Aorta (tissue), 5 donors: ENCODE measurements at places on chromosomes 6 and 20.

GRCh38 chr20:38326309-38326708, 20.0 kb upstream of the LBP start:
- DNase-seq = no peak

DNA sequence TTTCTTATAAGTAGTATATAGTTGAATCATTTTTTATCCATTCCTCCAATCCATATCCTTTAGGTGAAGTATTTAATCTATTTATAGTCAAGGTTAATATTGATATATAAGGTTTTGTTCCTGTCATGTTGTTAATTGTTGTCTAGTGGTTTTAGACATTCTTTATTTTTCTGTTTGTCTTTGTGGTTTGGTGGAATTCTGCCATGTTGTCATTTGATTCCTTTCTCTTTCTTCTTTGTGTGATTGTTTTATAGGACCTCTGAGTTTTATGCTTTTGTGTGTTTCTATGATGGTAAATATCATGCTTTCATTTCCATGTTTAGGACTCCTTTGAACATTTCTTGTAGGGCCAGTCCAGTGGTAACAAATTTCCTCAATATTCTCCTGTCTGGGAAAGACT, 450.3 kb upstream of the BTBD3 start:
- DNase-seq = no peak

DNA sequence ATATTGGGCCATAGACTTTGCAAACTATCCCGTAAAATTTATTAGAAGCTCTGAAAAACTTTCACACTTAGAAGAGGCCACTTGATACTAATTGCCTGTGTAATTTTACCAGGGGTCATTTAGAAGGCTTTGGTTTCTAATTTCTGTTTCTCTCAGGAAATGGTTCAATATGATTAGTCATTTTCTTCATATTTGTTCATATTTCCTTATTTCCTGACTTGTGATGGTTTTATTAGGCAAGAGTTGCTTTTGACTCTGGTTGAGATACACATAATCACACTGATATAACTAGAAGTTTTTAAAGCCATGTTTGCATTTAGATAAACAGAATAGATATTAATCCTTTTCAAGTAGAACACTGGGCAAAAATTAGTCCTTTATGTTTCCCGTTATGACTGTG, 11.8 kb upstream of the HBS1L start:
- DNase-seq = no peak

DNA sequence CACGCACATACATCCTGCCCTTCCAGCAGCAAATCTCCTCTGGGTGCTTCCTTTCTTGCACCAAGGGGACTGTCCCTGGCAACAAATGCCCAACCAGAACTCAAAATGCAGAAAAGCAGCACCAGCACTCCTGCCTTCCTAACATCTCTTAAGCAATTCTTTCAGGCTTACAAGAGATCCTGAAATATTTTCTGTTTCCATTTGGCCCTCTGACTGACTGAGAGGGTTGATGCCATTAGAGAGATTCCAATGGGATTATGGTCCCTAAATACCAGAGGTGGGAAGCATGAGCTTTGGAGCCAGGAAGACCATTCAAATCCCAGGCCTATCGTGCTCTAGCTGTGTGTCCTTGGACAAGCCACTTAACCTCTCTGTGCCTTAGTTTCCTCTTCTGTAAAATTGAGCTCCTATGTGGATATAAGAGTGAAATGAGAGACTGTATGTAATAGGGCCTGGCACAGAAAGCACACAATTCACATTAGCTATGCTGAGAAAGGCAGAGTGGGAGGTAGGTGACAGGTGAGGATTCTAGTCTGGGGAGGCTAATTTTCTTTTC, 56.8 kb downstream of the PRDM1 start:
- DNase-seq = no peak

DNA sequence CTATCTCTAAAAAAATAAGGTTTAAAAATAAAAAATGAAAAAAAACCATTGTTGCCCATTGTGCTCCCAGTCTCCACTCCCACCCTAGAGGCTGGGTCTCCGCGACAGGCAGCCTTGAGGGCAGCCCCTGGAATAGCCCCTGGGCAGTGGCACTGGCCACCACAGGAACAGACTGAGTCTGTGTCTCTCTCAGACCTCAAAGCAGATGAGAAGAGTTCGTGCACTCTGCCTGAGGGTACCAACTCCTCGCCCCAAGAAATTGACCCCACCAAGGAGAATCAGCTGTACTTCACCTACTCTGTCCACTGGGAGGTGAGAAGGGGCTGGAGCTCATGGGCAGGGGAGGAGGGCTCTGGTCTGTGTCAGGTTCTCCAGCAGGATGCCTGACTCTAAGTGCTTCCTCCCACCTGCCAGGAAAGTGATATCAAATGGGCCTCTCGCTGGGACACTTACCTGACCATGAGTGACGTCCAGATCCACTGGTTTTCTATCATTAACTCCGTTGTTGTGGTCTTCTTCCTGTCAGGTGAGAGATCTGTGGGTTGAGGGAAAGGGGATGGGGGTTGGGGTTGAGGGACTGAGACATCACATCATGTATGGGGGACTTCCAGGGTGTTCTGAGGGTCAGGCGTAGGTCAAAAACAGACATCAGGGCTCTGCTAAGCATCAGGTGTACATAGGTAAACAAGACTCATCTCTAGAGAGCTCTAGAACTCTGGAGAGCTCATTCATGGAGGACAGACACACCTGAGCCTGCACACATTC, 35.6 kb downstream of the TM9SF4 start:
- DNase-seq = no peak

- no peak for DNase-seq
These were observed 5.9 kb downstream of the TUBB2B start for GRCh38 chr6:3221578-3221977.

GRCh38 chr20:3071610-3072529, at the start of gene OXT:
TSS of gene OXT (plus strand) at chr20:3071620. CDS start at chr20:3071656, 36 bp downstream.
- no peak for DNase-seq

DNA sequence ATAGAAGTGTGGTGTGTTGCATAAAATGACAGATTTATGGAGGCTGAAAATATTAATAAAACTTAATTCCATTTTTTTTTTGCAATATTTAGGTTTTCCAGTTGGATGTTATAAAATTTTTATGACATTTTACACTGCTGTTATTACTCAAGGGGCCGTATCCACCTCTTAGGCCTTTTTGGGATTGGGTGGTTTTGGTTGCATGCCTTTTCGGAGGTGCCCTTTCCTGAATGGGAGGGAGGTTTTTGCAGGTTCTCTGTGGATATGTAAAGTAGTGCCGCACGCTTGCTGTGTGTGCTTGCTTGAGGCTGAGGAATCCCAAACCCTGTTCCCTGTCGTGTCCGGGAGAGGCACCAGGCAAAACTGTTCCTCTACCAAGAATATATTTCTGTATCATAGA, 6.8 kb downstream of the ARID1B start:
- no peak for DNase-seq

DNA sequence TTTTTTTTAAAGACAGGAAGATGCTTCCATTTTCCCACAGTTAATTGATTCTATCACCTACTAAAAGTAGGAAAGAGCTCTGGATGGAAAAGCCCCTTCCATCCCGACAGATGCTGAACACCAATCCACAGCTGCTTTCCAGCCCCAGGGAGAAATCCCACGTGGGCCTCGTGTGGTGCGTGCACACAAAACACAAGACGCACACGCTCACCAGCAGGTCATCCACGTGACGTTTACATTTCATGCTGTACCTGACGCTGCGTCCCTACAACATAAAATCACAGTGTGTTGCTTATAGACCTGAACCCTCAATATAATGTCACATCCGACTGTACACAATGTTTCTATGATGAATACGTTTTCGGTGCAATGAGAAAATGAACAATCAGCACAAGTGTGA, 50.2 kb upstream of the DACT2 start:
- DNase-seq = peak; percentile 36

GRCh38 chr6:83867527-83868161, 8.2 kb downstream of the CYB5R4 start:
- DNase-seq = no peak

GRCh38 chr20:3237958-3238615, 903 bp downstream of the SLC4A11 start:
- DNase-seq = no peak

DNA sequence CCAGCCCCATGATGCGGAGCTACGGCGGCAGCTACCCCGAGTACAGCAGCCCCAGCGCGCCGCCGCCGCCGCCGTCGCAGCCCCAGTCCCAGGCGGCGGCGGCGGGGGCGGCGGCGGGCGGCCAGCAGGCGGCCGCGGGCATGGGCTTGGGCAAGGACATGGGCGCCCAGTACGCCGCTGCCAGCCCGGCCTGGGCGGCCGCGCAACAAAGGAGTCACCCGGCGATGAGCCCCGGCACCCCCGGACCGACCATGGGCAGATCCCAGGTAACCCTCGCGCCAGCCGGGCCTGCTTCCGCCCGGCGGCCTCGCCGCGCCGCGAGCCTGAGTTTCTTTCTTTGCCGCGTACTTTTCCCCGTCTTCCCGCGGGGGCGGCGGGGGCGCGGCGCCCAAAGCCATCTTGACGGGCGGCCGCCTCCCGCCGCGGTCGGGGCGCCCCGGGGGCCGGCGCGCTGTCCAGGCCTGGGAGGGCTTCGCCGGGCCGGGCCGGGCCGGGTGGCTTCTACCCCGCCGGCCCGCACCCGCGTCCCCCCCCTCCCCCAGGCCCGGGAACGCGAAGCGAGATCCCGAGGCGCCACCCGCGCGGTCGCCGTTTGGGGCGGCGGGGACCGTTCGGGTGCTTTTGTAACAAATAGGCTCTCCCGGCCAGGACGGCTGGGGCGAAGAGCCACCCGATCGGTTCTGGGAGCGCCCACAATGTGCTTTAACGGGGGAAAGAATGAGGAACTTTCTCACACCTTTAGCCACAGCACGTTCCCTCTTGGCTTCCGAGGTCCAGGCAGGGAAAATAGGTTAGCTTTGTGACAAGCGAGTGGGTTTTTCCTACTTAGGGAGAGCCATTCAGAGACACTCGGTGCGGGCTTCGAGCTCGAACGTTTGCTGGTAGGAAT, 2.3 kb downstream of the ARID1B start:
- DNase-seq = peak; percentile 86

- DNase-seq = no peak
These were observed 119.3 kb upstream of the F13A1 start for GRCh38 chr6:6439778-6440177.

DNA sequence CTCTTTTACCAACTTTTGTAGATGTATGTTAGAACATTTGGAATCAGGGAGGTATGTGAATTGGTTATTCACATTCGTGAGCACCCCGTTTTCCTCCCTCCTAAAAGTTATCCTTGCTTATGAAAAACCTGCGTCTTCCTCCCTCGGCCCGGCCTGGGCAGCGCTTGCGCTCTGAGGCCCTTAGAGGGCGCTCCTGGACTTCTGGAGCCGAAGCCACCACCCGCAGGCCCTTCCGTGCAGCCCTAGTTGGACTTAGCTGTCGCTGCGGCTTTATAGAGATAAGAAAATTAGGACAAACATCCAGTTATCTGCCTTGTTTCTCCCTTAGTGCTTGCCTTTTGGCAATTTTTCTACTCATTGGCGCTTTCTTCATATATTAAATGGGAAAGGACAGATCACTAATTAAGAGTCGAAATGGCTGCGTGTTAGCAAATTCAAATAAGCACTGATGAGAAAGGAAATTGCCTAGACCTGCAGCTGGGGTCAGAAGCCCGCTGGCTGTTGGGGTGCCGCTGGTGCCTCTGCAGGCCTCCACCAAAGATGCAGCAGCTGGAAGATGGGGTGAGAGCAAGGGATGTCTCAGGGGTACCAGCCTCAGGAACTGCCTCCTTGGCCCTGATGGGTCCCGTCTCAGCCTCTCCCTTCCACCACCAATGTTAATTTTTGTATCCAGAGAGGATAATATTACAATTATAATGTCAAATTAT, 5.2 kb downstream of the FNDC1 start:
- DNase-seq = peak; percentile 92

DNA sequence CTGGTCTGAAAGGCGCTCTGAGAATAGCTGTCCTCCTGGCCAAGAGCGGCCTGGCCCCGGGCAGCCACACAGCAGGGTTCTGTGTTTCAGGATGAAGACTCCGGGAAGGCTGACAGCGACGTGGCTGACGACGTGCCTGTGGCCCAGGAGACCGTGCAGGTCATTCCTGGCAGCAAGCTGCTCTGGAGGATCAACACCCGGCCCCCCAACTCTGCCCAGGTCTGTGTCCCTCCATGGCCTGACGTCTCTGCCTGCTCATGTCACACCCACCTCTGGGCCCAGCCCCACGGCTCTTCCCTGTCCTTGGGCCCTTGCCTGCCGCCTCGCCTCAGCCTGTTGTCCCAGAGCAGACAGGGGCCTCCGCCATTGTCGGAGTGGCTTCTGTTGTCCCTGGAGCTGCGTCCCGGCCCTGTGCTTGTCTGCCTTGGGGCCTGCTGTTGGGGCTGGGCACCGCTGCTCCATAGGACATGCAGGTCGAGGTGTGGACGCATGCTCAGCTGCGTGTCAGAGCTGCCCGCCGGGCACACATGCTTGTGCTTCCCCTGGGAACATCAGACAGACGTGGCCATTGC, 16.2 kb upstream of the ADRM1 start:
- no peak for DNase-seq
